ENCODE measurements at places on chromosomes 16 and 17. TPM values are rescaled to one million over a fixed set of nuclear protein-coding genes. Genes with fewer than 3 reads are reported as not detected.

SLC9A5 gene
- 2.3 TPM for total RNA-seq

GP1BA gene
- total RNA-seq: not detected

BCO1 gene
- total RNA-seq: not detected

C16orf86 gene
- 4.8 TPM for total RNA-seq

ABCA3 gene
- 3.8 TPM for total RNA-seq

CLEC3A gene
- not detected for total RNA-seq

BRCA1 gene
- 50.7 TPM for total RNA-seq

WNT9B gene
- total RNA-seq: not detected

KCNH4 gene
- 0.10 TPM for total RNA-seq

KIF2B gene
- not detected for total RNA-seq

CACNG5 gene
- not detected for total RNA-seq

TEX14 gene
- 0.55 TPM for total RNA-seq

FAM20A gene
- total RNA-seq: not detected

SYCE1L gene
- total RNA-seq: 15.2 TPM

C17orf67 gene
- total RNA-seq: 3.1 TPM

METTL23 gene
- 52.0 TPM for total RNA-seq

CRHR1 gene
- not detected for total RNA-seq

RND2 gene
- total RNA-seq: not detected

MED9 gene
- total RNA-seq: 15.4 TPM

CCL16 gene
- total RNA-seq: not detected

CCDC144A gene
- total RNA-seq: 7.5 TPM

CDC27 gene
- 94.4 TPM for total RNA-seq

PLLP gene
- 0.66 TPM for total RNA-seq

TNK1 gene
- total RNA-seq: 1.9 TPM

HLF gene
- total RNA-seq: 0.30 TPM

VPS9D1 gene
- 12.6 TPM for total RNA-seq

ANKRD13B gene
- total RNA-seq: 7.2 TPM

TAF1C gene
- 63.2 TPM for total RNA-seq

GPR139 gene
- not detected for total RNA-seq

KRTAP9-8 gene
- total RNA-seq: not detected

NUBP2 gene
- 45.7 TPM for total RNA-seq

FOXC2 gene
- not detected for total RNA-seq

TMEM100 gene
- not detected for total RNA-seq

CACNG3 gene
- not detected for total RNA-seq

CRYM gene
- not detected for total RNA-seq

TUBB3 gene
- total RNA-seq: 0.58 TPM

PRRT2 gene
- 0.58 TPM for total RNA-seq

TNS4 gene
- 6.3 TPM for total RNA-seq

CCL7 gene
- not detected for total RNA-seq

HOXB4 gene
- 4.7 TPM for total RNA-seq

NOL3 gene
- total RNA-seq: 58.6 TPM

PLEKHH3 gene
- 1.6 TPM for total RNA-seq

SCN4A gene
- 0.08 TPM for total RNA-seq

CDK3 gene
- total RNA-seq: 5.5 TPM

DLX4 gene
- total RNA-seq: 0.24 TPM

ODAD4 gene
- total RNA-seq: 1.4 TPM

CDH13 gene
- total RNA-seq: not detected

CES4A gene
- 55.5 TPM for total RNA-seq

TAX1BP3 gene
- 16.6 TPM for total RNA-seq

TBC1D28 gene
- total RNA-seq: not detected

STAC2 gene
- not detected for total RNA-seq

All from activated naive CD4-positive, alpha-beta T cell treated with anti-CD3 and anti-CD28 coated beads, Interleukin-2, amount 10 ng/mL, durations not matched to agents 5 hours and 36 hours (primary cell).